Caco-2 (cell line): ENCODE measurements at places on chromosomes 6 and 20.

- H3K27me3 ChIP-seq: no peaks in the 10 kb centered on the region
- H3K4me3 ChIP-seq: no peak overlapping the region
- H3K27ac ChIP-seq: no peak overlapping the region
- no peak for DNase-seq
These were observed 21.9 kb downstream of the TREML1 start for GRCh38 chr6:41132254-41132653.

GRCh38 chr6:7878401-7878964, 32.1 kb downstream of the TXNDC5 start:
- H3K27ac ChIP-seq: no peak overlapping the region
- no peaks in the 10 kb centered on the region for H3K4me1 ChIP-seq
- H3K36me3 ChIP-seq: peaks cover 4% of the 10 kb centered on the region
- H3K27me3 ChIP-seq: no peaks in the 10 kb centered on the region
- DNase-seq: no peak

GRCh38 chr6:14655201-14656061, 537.9 kb downstream of the CD83 start:
- DNase-seq: no peak
- H3K36me3 ChIP-seq: no peaks in the 10 kb centered on the region
- peaks cover 15% of the 10 kb centered on the region; the same call in 1 of the 2 replicates for H3K4me1 ChIP-seq

- no peaks in the 10 kb centered on the region for H3K27me3 ChIP-seq
- no peak overlapping the region for H3K4me3 ChIP-seq
- H3K27ac ChIP-seq: no peak overlapping the region
- no peaks in the 10 kb centered on the region for H3K36me3 ChIP-seq
- no peak for DNase-seq
These were observed 383.8 kb downstream of the TFAP2A start for GRCh38 chr6:10030942-10031537.

- H3K36me3 ChIP-seq: no peaks in the 10 kb centered on the region
- no peak overlapping the region for H3K4me3 ChIP-seq
- H3K27ac ChIP-seq: no peak overlapping the region
- no peaks in the 10 kb centered on the region for H3K27me3 ChIP-seq
- peak; percentile 65 for DNase-seq
These were observed 22.9 kb downstream of the CNBD2 start for GRCh38 chr20:35991142-35991771.

GRCh38 chr6:73058736-73059135, 166.6 kb downstream of the KHDC1L start:
- no peaks in the 10 kb centered on the region for H3K36me3 ChIP-seq
- peaks cover 13% of the 10 kb centered on the region; the same call in 1 of the 2 replicates for H3K4me1 ChIP-seq
- no peak overlapping the region for H3K27ac ChIP-seq
- no peak for DNase-seq
- H3K27me3 ChIP-seq: no peaks in the 10 kb centered on the region

- no peak overlapping the region for H3K4me3 ChIP-seq
- H3K36me3 ChIP-seq: no peaks in the 10 kb centered on the region
- peaks cover 5% of the 10 kb centered on the region; the same call in 1 of the 2 replicates for H3K4me1 ChIP-seq
- H3K27me3 ChIP-seq: no peaks in the 10 kb centered on the region
These were observed 26.2 kb downstream of the MYO6 start for GRCh38 chr6:75775219-75775618.

DNA sequence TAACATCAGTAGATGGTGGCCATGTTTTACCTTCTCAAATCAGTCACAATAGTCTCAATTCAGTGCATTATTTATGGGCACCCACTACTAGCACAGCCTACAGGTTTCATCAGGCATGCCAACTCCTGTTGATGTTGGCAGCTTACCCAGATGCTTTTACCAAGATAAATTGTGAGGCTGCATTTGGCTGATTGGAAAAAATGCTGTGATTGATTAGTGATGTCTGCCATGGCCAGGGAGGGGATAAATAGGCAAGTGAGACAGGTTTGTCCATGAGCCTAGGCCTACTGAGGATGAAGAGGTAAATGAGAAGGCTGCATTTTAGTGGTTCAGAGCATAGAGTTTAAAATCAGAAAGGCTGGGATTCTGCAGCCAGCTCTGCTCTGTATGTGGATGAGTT, 227.1 kb downstream of the NFATC2 start:
- peaks cover 19% of the 10 kb centered on the region for H3K4me1 ChIP-seq
- H3K36me3 ChIP-seq: no peaks in the 10 kb centered on the region
- H3K4me3 ChIP-seq: no peak overlapping the region
- H3K27me3 ChIP-seq: no peaks in the 10 kb centered on the region
- DNase-seq: no peak

DNA sequence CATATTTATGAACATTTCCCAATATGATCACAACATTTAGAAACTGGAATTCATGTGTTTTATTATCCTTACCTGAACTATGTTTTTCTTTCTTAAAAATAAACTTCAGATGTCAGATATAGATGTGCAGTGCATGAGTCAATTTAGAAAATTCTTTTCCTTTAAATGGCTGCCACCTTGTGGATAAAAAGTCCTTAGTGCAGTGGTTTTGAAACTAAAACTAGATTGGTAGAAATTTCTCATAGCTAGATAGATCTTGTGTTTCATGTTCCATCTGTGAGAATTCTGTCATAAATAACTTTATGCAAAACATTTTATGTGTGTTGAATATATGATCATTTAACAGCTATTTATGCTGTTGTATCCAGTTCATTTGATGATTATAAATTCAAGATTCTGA, 134.9 kb downstream of the KLHL32 start:
- H3K36me3 ChIP-seq: no peaks in the 10 kb centered on the region
- H3K27ac ChIP-seq: no peak overlapping the region

DNA sequence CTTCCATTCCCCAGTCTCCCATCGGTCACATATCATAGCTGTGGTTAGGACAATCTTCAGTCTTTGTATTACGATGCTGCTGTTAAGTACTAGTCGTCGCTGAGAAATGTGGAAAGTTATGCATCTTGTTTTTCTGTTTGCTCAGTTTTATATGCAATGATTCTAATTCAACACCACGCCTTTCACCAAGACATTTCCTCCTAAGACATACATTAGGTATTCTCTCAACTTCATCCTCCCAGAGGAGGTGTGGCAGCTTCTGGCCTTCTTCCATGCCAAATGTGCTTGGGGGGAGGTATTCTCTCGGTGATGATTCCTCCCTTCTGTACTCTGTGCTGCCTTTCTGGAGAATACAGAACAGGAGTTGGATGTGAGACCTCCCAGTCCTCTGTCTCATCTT, 66.1 kb downstream of the B4GALT5 start:
- DNase-seq: no peak
- H3K36me3 ChIP-seq: peaks cover 11% of the 10 kb centered on the region
- H3K4me1 ChIP-seq: no peaks in the 10 kb centered on the region
- H3K4me3 ChIP-seq: no peak overlapping the region

DNA sequence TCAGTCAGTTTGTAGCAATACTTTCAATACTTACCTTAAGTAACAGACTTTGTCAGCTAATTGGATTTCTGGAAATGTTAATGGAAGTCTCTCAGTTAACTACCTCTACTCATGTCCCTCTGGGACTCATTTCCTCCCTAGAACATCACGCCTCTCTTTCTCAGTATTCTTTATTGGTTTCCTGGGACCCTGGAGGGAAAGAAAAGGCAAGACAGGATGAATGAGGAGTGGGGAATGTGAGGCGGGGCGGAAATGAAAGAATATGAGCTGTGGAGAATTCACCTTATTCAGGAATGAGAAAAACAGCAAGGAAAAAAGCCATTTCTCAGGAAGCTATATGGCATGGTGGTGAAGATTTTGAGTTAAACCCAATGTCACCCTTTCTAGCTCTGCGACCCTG, 62.7 kb downstream of the ANKS1A start:
- H3K4me3 ChIP-seq: no peak overlapping the region
- H3K4me1 ChIP-seq: peaks cover 36% of the 10 kb centered on the region
- H3K27ac ChIP-seq: no peak overlapping the region
- H3K36me3 ChIP-seq: no peaks in the 10 kb centered on the region
- no peak for DNase-seq

DNA sequence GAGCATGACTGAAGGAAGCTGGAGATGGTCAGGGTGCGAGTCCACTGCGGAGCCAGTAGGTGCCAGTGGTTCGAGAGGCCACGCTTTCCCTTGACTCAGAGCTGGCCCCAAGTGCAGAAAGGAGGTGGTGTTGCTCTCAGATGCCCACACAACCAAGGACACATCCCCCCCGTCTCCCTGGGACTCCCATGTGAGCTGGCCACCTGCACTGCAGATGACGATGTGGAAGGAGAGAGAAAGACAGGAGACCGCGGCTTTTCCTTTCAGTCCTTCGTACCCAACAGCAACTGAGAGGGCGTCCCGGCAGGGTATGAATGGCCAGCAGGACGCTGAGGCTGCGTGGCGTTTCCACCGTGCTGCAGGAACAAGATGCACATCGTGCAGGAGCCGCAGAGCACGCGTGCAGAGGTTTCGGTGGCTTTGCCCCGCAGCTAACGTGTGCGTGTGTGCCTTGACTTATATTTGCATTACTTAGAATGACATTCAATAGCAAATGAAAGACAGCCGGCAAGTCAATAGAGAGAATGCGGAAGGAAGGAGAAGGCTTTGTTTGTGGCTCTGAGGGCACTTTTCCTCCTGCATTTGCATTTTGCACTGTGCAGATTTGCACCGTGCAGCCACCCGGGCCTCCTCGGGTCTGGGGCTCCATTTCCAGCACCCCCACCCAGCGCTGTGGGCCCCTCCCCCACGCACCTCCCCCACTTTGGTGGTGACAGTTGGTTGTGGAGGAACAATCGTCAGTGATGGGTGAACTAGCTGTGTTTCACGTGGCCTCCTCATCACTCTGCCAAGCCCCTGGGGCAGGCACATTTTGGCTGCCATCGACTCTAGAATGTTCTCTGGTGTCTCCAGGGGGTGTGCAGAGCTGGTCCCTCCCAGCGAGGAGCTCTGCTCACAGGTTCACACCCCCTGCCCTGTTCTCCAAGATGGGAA, 26.4 kb upstream of the BHLHE23 start:
- no peak overlapping the region for H3K4me3 ChIP-seq
- H3K4me1 ChIP-seq: no peaks in the 10 kb centered on the region
- no peaks in the 10 kb centered on the region for H3K27me3 ChIP-seq
- no peak for DNase-seq
- no peaks in the 10 kb centered on the region for H3K36me3 ChIP-seq
- no peak overlapping the region for H3K27ac ChIP-seq

DNA sequence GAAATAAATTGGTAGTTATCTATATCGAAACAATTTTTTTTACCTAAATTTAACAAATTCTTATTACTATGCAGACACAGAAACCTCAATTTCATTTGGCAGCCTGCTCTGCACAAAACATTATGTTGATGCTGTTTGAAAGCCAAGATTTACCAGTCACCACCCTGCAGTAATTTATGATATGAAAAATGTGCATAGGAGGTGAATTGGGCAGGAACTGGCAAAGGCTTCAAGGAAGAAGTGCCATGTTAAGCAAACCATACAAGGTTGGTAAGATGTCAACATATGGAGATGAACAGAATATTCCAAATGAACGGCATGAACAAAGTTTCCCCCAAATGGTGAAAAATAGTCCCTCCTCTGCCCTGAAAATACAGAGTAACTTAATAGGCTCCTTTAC, 54.2 kb upstream of the TAB2 start:
- no peak for DNase-seq
- no peak overlapping the region for H3K27ac ChIP-seq
- H3K36me3 ChIP-seq: no peaks in the 10 kb centered on the region
- H3K4me3 ChIP-seq: no peak overlapping the region
- H3K4me1 ChIP-seq: no peaks in the 10 kb centered on the region

- no peaks in the 10 kb centered on the region for H3K36me3 ChIP-seq
- no peak for DNase-seq
These were observed 47.6 kb downstream of the MRPL14 start for GRCh38 chr6:44079672-44080071.

GRCh38 chr6:145148776-145149175, 586.5 kb downstream of the EPM2A start:
- no peaks in the 10 kb centered on the region for H3K36me3 ChIP-seq
- no peak for DNase-seq
- H3K27me3 ChIP-seq: no peaks in the 10 kb centered on the region
- H3K4me3 ChIP-seq: no peak overlapping the region

GRCh38 chr6:54419885-54420284, 111.6 kb downstream of the TINAG start:
- H3K36me3 ChIP-seq: no peaks in the 10 kb centered on the region
- no peak for DNase-seq
- no peak overlapping the region for H3K4me3 ChIP-seq
- H3K27me3 ChIP-seq: no peaks in the 10 kb centered on the region
- no peak overlapping the region for H3K27ac ChIP-seq

DNA sequence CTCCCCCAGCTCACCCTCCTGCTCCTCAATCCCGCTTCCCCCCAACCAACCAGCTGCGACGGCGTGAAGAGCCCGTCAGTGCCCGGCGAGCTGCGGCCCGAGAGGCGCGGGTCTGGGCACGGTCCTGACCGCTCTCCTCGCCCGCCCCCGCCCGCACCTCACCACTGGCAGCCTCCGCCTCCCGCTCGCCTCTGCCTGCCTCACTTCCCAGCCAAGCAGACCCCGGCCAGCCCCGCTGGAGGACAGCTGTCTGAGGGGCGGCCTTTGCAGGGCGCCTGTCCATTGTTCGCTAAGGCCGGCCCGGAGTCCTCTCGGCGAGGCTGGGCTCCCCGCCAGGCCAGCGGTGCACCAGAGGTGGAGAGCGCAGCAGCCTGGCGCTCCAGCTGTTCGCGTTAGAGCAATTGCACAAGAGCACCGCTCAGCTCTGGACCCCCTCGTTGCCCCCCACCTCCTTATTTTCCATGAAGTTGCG, 1.3 kb downstream of the SOBP start:
- no peaks in the 10 kb centered on the region for H3K36me3 ChIP-seq
- peaks cover 3% of the 10 kb centered on the region for H3K27me3 ChIP-seq
- H3K4me3 ChIP-seq: no peak overlapping the region; the same call in 1 of the 2 replicates
- no peaks in the 10 kb centered on the region; the same call in 1 of the 2 replicates for H3K4me1 ChIP-seq

DNA sequence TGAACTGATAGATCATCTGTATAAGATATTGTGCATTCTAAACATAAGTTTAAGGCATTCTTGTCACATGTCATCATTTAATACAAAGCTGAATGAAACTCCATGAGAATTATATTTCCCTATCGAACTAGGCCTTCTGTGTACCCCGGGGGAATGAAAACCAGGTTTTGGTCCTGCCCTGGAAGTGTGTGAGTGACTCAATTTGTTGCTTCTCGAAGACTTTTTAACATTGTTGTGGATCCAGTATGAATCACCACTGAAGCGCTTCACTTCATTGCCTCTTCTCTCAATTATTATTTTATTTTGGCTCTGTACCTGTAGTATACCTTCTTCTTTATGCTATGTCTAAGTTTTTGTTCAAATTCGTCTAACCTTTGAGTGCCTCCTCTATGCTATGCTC, 150.8 kb downstream of the GRIK2 start:
- no peak overlapping the region for H3K27ac ChIP-seq
- no peak overlapping the region for H3K4me3 ChIP-seq
- H3K27me3 ChIP-seq: no peaks in the 10 kb centered on the region
- H3K36me3 ChIP-seq: no peaks in the 10 kb centered on the region
- no peak for DNase-seq

GRCh38 chr20:8749101-8749500, 319.8 kb upstream of the PLCB4 start:
- no peak overlapping the region for H3K27ac ChIP-seq
- no peaks in the 10 kb centered on the region for H3K36me3 ChIP-seq
- no peak overlapping the region for H3K4me3 ChIP-seq

GRCh38 chr6:119262612-119263011, 86.9 kb downstream of the MAN1A1 start:
- H3K4me3 ChIP-seq: no peak overlapping the region
- H3K36me3 ChIP-seq: no peaks in the 10 kb centered on the region
- H3K4me1 ChIP-seq: peaks cover 17% of the 10 kb centered on the region
